Type B pancreatic cell (in vitro differentiated cells): ENCODE measurements at places on chromosomes 5 and 9. TPM values are rescaled to one million over a fixed set of nuclear protein-coding genes. Genes with fewer than 3 reads are reported as not detected.
A peak's percentile ranks its signal among the peaks of the same experiment; 100 is the strongest.

The DAPK1 gene
- 160 and 246 TPM in 2 replicates for total RNA-seq

- no peak for DNase-seq
Observed at GRCh38 chr5:127892467-127893207, 189.4 kb downstream of the CCDC192 start.

DNA sequence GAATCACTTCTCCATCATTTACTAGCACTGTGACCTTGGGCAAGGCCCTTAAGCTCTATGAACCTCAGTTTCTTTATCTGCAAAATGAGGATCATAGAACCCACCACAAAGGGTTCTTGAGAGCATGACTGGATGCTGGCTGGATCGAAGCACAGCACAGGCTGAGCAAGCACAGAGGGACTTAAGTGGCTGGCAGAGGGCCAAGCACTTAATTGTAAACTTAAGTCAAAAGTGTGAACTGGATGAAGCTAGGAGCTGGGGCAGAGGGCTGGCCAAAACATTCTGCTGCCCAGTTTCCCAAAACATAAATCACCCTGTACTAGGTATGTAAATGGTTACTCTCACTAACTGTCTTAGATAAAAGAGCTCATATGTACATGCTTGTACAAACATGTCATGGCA lies 112.3 kb upstream of the WWC1 start:
- DNase-seq = no peak

GRCh38 chr9:121196389-121196788 lies 5.3 kb downstream of the RAB14 start:
- no peak for DNase-seq

GRCh38 chr9:98565152-98566135 lies 143.3 kb downstream of the GABBR2 start:
- DNase-seq = no peak

DNA sequence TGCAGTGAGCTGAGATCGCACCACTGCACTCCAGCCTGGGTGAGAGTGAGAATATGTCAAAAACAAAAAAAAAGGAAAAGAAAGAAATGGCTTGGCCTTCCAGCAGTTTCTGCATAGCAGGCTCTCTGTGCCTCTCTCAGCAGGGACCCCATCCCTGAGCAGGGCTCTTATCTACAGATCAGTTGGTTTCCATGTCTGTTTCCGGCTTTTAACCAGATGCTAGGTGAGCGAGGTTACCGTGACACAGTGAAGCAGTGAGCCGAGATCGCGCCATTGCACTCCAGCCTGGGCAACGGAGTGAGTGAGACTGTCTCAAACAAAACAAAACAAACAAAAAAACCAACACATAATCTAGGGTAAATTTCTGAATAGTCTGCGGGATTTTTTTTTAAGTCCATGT lies 51.4 kb downstream of the COL5A1 start:
- DNase-seq = no peak

DNA sequence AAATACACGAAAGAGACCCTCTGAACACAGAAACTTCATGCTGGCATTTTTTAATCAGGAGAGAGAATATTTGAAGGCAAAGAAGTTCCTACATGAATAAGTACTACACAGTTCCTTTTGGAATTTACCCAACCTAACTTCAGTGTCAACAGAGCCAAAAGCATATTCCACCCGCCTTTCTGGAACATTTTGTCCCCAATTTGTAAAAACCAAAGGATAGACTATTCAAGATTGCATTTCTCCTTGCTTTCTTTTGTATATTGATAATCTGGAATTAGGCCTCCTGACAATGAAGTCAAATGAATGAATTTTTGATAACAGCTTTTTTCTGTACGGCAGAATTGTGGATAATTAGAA lies 39.4 kb upstream of the TRAF1 start:
- DNase-seq = no peak

- no peak for DNase-seq
Observed at GRCh38 chr5:32331217-32331934, 18.6 kb upstream of the MTMR12 start.

GRCh38 chr5:133882389-133882695 lies 86.1 kb downstream of the C5orf15 start:
- DNase-seq = no peak

DNA sequence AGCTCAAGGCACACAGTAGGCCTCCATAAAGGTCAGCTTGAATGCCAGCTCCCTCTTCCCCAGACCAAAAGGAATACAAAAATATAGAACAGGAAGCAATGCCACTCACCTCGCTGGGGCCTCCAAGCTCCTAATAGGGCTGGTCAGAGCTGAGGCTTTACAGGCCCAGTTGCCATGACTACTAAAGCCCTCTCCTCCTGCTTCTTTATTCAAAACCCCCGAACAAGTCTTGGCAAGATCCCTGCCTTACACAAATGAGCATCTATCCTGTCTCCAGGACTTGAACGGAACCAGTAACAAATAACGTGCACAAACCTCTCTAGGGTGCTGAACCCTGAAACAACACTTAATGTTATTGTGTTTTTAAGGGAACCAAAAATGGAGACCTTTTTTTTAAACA lies 136.3 kb downstream of the SIL1 start:
- no peak for DNase-seq

DNA sequence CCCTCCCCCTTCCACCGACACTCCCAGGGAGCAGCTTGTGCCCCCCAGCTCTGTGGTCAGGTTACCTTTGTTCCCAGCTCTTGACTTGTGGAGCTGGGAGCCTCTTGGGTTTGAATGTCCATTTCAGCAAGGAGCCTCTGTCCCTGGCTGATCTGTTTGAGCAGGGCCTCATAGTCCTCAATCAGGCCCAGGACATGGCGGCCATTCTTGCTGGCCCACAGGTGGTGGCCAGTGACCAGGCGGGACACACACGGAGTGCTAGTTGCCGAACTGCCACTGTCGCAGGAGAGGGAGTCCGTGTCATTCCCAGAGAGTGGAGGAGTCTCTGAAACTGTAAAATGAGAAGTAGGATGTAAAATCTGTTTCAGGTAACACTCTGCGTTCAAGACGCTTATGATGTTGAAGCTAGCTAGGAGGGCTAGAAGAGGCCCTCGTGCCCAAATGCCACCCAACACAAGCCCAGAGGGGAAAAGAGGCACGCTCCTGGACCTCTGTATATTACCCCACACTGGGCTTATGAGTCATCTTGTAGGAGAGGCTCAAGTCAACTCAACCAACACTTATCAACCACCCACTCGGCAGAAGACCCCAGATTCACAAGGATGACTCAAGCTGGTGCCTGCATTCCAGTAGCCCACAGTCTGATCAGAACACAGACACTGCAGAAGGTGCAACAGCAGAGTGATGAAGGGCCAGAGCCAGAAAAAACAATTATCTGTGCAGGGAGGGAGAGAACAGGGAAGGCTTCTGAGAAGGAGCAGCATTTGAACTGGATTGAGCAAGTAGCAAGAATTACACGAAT lies 177.0 kb downstream of the CDK5RAP2 start:
- DNase-seq = no peak

DNA sequence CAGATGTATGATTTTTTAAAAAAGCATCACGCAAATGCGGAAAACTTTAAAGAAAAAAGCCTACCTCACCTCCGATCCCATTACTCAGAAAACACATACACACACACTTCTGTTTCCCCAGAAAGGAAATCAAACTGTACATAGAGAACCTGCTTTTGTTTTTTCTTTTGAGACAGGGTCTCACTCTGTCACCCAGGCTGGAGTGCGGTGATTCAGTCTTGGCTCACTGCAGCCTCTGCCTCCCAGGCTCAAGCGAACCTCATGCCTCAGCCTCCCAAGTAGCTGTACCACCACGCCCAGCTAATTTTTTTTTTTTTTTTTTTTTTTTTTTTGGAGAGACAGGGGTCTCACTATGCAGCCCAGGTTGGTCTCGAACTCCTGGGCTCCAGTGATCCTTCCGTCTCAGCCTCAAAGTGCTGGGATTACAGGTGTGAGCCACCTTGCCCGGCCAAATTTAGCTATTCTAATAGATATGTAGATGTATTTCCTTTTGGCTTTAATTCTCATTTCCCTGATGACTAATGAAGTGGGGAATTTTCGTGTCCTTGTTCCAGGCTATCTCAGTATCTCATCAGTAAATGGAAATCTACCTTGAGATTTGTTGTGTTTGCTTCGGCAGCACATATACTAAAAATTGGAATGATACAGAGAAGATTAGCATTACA lies 25.7 kb upstream of the EEIG1 start:
- no peak for DNase-seq

GRCh38 chr9:99635032-99635431 lies 186.7 kb upstream of the NR4A3 start:
- DNase-seq = no peak

The NR4A3 gene
- 2.0 and 3.4 TPM in 2 replicates for total RNA-seq

DNA sequence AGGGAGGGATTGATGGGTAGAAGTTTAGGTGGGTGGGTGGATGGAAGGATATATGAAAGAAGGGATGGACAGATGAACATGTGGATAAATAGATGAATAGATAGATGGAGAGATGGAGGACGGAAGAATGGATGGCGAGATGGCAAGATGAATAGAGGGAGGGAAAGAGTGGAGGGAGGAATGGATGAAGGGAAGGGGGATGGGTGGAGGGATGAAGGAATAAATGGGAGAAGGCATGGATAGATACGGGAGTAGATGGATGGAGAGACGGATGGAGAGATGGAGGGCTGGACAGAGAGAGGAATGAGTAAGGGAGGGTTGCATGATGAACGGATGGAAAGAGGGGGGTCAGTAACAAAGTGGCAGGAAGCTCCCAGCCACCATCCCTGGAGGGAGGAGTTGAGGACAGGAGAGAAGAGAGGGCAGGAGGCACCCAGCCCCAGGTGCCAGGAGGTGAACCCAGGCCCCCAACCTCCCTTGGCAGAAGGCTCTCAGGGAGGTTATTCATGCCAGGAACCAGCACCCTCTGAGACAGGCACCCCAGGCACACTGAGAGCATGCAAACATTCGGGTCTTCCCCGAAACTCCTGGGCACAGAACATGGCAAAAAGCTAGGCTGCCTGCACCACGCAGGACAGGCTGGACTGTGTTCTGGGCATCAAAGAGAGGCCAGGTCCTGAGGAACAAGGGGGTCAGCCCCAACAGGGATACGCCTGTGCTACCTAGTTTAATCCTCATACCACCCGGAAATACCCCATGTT lies 9.1 kb downstream of the SARDH start:
- DNase-seq = peak; percentile 47

DNA sequence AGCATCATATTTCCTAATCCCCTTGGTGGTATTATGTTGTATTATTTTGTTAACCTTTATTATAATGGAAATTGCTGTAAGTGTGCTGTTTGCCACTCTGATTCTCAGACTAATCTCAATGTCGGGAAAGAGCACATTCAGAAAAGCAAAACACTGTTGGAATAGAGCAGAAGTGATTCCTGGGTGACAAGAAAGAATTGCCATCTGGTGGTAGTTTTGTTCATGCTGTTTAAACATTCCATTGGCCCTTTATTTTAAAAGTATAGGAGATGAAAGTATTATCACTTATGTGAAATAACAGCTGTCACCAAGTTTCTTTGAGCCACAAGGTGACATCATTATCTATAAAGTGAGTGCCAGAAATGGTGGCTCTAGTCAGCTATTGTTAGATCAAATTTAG lies 301.3 kb upstream of the SGCD start:
- DNase-seq = no peak

GRCh38 chr5:65103756-65104440 lies 335.2 kb downstream of the CWC27 start:
- DNase-seq = no peak

The SPATA31E1 gene
- total RNA-seq = not detected in 2 replicates

GRCh38 chr5:101915554-101915953 lies 380.5 kb downstream of the SLCO4C1 start:
- no peak for DNase-seq

DNA sequence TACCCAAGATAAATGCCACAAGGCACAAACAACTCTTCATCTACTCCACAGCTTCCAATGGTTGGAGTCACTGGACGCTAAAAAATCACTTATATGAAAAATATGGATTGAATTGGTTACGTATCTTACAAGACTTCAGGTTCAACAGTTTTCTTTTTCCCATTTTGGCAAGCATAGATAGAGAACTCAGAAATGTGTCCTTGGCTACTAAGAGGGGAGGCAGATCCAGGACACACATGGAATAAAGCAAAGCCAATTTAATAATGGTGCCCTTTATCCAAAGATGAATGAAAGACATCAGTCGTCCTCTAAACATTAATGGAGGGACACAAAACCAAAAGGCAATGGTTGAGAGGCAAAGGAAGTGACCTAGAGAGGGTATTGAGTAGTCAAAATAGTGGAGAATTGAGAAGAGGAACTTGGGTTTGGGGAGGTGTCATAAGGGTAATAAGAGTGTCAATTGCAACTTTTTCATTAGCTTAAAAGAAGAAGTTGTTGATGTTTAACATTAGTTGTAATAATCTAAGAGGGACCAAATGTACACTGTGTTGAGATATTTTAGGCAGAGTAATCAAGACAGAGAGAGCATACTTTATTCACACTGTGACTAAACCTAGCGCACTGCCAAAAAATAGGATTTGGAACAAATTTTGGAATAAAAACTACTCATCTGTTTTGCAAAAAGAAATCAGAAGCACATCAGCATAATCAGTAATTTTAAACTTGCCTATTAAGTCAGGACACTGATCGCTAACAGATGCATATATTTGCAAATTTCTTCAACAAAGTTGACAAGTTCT lies 308.2 kb downstream of the ARL15 start:
- DNase-seq = no peak

The ADAMTS6 gene
- total RNA-seq = 3.0 and 4.2 TPM in 2 replicates

The GABBR2 gene
- 6.3 and 6.4 TPM in 2 replicates for total RNA-seq

The OR1J2 gene
- total RNA-seq = not detected in 2 replicates

- DNase-seq = no peak
Observed at GRCh38 chr9:3150074-3150473, 306.2 kb upstream of the PUM3 start.

DNA sequence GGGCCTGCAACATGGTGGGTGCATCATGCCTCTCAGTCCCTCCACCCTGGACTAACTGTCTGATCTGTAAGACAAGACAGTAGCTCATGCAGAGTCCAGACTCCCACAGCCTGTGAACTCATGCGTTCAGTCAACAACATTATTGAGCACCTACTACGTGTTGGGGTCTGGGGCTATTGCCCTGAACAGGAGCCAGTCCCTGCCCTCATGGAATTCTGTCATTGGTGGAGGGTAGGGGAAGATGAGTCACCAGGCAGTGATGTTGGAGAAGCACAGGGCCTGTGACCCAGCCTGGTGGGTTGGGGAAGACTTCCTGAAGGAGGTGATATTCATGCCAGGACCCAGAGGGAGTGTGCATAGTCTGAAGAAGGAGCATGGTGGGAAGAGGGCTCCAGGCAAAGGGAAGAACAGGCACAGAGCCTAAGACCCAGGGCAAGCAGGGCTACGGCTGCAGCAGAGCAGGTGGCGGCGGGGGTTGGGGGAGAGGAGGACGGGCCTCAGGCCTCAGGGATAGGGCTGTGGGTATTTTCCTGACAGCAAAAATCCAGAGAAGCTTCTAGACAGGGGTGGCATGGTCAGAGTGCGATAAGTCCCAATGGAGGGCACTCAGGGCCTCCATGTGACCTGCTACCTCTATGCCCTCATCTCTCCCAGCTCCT lies 26.7 kb upstream of the PSD2 start:
- no peak for DNase-seq
